Fibroblast of villous mesenchyme (primary cell): ENCODE measurements at places on chromosomes 6 and 20. TPM values are rescaled to one million over a fixed set of nuclear protein-coding genes. Genes with fewer than 3 reads are reported as not detected.

The OXT gene
- total RNA-seq = not detected in 2 replicates

The DEFB128 gene
- total RNA-seq = not detected in 2 replicates

The ADGB gene
- not detected in 2 replicates for total RNA-seq

The SLC17A3 gene
- not detected in 2 replicates for total RNA-seq

The COL21A1 gene
- under 0.01 and 0.64 TPM in 2 replicates for total RNA-seq

The SNAP25 gene
- total RNA-seq = 2.9 and 8.6 TPM in 2 replicates

The PRL gene
- not detected in 2 replicates for total RNA-seq

The NOP56 gene
- total RNA-seq = 115 and 127 TPM in 2 replicates

The CCN2 gene
- 177 and 217 TPM in 2 replicates for total RNA-seq

The CALHM5 gene
- 4.7 and 7.7 TPM in 2 replicates for total RNA-seq

The TMEM151B gene
- under 0.01 TPM in 1 of 2 replicates, not detected in the other for total RNA-seq

The MUC21 gene
- not detected in 2 replicates for total RNA-seq

The HUS1B gene
- total RNA-seq = 0.86 and 1.9 TPM in 2 replicates

The HECA gene
- 16.8 and 22.9 TPM in 2 replicates for total RNA-seq

The CAGE1 gene
- total RNA-seq = under 0.01 TPM in 2 replicates

The SEMG1 gene
- not detected in 2 replicates for total RNA-seq

The MLN gene
- not detected in 2 replicates for total RNA-seq

The PRDM13 gene
- total RNA-seq = not detected in 2 replicates

The ELOVL4 gene
- total RNA-seq = 5.2 and 9.1 TPM in 2 replicates

The OPN5 gene
- not detected in 2 replicates for total RNA-seq

The VGLL2 gene
- not detected in 2 replicates for total RNA-seq

The MAFB gene
- total RNA-seq = 0.43 and 0.64 TPM in 2 replicates

The FAM217A gene
- total RNA-seq = not detected in 2 replicates
